Right renal cortex interstitium (tissue), 3 donors: ENCODE measurements at places on chromosomes 11 and 22. TPM values are rescaled to one million over a fixed set of nuclear protein-coding genes. Genes with fewer than 3 reads are reported as not detected.

The LAYN gene
- 7.8 TPM for polyA plus RNA-seq

DNA sequence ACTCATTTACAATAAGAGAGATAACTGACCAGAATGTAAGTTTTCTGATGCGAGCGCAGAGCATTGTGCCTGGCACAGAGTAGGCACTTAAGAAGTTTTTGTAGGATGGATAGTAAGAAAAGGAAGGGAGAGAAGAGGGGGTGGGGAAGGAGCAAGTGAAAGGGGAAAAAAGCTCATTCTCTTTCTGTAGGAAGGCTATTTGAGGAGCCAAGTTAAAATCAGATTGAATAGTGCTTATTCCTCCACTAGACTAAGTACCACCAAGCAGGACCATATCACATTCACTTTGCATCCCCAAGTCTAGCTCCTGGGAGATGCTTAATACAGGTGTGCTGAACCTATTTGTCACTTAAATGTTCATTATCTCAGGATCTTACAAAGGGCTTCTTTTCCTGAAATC lies 14.1 kb upstream of the CRKL start:
- DNase-seq, result no peak

DNA sequence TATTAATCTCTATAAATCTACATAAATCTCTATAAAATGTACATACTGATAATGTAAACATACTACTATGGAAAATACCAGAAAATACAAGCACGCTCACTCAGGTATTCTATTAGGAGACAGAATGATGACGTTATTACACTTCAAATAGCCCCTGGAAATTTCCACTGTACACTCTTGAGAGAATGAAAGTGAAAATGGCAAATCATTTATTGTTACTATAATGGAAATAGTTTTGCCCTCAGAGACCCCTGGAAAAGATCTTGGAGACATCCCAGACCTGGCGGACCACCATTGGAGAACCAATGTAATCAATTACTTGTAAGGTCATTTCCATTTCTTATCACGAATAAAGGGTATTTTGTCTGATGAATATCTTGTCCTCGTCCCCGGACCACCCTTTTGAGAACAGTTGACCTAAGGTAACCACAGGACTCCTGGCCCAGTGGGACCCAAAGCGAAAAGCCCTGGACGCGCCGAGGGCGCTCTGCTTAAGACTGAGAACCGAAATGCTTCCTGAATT lies 509 bp upstream of the PRRG4 start:
- no peak for DNase-seq

- DNase-seq, result no peak
Measured at GRCh38 chr11:22734628-22735345, 68.4 kb downstream of the GAS2 start.

DNA sequence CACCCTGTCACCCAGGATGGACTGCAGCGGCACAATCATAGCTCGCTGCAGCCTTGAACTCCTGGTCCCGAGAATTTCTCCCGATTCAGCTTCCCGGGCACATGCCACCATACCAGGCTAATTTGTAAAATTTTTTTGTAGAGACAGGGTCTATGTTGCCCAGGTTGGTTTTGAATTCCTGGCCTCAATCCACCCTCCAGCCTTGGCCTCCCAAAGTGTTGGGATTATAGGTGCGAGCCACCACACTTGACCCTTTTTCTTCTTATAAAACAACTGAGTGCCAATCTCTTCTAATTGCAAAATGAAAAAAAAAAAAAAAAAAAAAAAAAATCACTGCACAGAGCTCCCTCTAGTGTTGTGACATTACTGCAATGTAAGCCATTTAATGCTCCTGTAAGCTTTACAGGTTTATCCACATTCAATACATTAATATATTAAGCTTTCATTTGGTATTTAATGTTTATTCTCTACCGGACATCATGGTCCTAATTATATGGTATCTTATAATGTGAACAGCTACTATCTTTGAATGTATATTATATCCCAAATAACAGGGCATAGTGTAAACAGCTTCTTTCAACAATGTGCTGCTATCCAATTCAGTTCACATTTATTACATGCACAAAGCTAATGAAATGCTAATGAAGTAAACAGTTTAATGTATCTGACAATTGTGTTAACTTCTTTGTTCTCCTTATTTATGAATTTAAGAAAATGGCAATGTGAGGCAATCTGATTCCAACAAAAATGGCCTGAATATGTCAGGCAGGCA lies 44.6 kb downstream of the COPB1 start:
- DNase-seq, result peak; percentile 7

DNA sequence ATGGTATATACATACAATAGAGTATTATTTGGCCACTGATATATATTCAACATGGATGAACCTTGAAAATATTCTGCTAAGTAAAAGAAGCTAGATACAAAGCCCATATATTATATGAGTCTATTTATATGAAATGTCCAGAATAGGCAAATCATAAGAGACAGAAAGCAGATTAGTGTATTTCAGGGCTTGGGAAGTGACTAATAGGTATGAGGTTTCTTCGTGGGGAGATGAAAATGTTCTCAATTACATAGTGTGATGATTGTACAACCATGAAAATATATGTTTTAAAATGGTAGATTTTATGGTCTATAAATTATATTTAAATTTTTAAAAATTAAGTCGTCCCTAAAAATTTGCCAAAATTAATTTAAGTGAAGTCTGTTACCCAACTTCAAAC lies 92.2 kb downstream of the STK33 start:
- no peak for DNase-seq
